Tongue (tissue), 3 donors: ENCODE measurements at places on chromosomes 2 and 18.

DNA sequence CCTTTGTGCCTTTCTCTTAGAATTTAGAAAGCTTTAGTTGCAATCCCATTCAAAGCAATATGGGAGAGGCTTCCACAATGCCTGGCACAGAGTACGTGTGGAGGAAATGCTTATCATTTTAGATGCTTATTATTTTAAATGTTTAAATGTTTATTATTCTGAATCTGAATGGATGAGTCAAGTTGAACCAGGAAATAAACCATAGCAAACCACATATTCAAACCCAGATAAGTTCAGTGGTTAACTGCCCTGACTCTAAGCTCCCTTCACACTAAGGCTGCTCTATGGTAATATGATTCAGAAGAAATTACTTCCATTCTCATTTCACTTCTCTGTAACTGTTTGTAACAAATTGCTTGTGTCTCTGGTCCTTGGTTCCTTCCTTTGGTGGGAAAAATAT, 5.2 kb upstream of the PPP4R1 start:
- DNase-seq: no peak

DNA sequence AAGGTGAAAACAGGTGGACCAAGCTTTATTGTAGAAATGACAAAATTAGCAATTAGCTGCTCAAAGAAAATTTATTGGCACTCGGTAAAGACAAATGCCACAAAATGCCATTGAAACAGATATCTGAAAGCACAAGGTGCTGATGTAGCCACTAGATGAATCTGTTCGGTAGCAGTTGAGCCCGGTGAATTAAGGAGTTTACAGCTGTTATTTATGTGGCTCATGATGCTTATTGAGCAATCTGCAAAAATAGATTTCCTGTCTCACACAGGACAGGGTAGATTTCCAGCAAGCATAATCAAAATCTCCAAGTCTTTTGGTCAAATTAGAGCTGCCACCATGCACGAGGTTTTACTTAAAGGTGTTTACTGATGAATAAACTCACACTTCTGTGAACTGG, 182.2 kb downstream of the PPP1R1C start:
- no peak for DNase-seq

- no peak for DNase-seq
Measured at GRCh38 chr2:30115981-30116285, 30.9 kb upstream of the YPEL5 start.

GRCh38 chr18:38993342-38993741, 1427.7 kb upstream of the CELF4 start:
- DNase-seq: no peak

GRCh38 chr18:4143585-4143984, 311.5 kb downstream of the DLGAP1 start:
- no peak for DNase-seq

- no peak for DNase-seq
Measured at GRCh38 chr2:7530001-7530400, 612.8 kb downstream of the RNF144A start.

GRCh38 chr18:23406271-23406787, 46.8 kb upstream of the RIOK3 start:
- no peak for DNase-seq

DNA sequence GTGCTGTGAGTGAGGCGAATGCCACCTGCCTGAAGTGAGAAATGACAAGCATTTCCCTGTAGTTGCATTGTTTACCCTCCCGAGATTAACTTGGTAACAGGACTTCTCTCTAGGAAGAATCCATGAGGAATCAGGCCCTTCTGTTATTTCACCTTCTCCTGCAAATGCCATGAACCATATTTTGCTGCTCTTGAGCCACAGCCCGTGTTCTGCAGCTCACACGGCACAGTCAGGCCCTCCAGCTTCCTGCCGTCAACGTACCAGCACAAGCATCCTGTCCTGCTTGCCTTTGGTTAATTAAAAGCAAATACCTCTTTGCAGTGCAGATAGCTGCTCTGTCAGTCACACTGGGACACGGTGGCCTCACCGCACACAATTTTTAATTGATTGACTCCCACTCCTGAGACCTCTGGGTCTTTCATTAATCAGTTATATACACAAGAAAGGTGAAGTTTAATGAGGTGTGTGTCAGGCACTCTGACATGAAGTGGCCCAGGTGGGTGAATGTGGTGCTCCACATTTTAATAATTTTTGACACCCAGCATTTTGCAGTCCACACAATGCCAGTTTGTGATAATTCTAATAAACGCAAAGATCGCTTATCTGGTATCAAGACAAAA, 95.3 kb upstream of the ASB18 start:
- DNase-seq: no peak

DNA sequence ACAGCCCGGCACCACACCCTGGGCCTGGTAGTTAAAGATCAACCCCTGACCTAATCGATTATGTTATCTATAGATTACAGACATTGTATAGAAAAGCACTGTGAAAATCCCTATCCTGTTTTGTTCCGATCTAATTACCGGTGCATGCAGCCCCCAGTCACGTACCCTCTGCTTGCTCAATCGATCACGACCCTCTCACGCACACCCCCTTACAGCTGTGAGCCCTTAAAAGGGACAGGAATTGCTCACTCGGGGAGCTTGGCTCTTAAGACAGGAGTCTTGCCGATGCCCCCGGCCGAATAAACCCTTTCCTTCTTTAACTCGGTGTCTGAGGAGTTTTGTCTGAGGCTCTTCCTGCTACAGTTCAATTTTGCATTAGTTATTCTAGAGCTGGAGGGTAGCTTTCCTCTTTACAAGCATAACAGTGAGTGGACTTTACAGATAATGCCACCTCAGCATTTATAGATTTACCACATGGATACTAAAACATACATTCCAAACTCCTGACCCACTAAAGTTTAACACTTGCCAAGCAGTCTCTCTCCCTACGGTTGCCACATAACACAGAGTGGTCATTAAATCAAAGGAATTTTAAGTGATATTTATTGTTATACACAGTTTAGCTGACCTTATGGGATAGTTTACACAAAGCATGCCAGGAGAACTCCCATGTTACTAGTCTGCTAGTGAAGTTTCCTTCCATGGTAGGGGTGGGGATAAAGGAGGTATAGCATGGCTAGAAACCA, 101.0 kb downstream of the EVA1A start:
- no peak for DNase-seq

- no peak for DNase-seq
Measured at GRCh38 chr2:11568436-11568835, 34.6 kb downstream of the GREB1 start.

GRCh38 chr2:219309278-219309677, at the start of gene PTPRN:
Gene PTPRN, minus strand, starts transcription at chr2:219309401. Its CDS starts 69 bp downstream, at chr2:219309332.
- DNase-seq: no peak

- DNase-seq: no peak
Measured at GRCh38 chr2:171389325-171389724, 44.5 kb downstream of the METTL8 start.

- DNase-seq: no peak
Measured at GRCh38 chr2:84882414-84882738, 1.5 kb upstream of the TRABD2A start.

GRCh38 chr2:30636311-30636710, 170.9 kb downstream of the CAPN13 start:
- no peak for DNase-seq

DNA sequence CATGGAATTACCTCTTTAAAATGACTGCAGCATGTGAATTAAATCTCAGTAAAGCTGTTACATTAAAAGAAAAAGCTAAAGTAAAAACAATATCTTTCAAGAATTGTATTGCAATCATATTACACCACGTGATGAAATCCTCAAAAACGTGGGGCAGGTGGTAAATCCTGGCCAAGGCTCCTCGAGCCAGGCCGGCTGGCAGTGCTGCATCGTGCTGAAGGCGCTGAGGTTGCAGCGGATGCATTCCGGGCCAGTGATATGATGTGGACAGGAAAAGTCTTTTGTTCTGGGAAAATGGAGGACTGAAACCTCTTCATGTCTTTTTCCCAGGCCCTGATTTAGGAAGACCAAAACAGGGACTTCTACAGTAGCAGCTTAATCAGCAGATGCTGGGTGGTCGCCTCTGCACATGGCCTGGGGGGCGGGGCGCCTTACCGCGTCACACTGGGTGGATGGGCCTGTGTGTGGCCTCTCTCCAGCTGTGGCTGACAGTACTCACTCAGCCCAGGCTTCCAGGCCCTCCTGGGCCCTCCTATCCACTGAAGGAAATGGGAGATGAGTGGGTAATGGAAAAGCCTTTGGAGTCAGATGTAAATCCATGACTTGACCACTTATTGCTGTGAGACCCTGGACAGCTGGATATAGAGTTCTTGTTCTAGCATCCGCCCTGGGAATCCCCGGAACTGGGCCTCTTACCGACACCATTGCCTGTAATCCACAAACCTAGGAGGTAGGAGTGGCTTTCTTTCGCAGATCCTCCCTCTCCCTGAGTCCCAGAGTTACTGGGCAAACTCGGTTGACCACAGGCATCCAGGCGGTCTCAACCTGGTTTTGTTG, 45.1 kb downstream of the PROC start:
- peak; percentile 86 for DNase-seq

DNA sequence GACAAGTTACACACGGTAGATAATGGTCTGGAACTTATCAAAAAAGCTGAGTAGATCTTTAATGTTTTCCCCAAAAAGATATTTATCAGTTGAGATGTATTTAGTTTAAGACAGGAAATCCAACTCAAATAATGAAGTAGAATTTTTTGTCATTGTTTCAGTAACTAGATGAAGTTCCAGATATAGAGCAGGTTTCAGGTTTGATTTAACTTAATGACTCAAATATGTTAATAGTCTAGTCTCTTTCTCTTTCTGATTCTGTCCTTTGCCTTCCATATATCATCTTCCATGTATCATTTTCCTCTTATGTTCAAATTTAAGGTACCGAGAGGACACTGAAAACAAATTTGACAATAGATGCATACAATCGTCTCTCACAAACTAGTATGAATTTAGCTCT, 23.6 kb upstream of the DOCK10 start:
- DNase-seq: no peak

DNA sequence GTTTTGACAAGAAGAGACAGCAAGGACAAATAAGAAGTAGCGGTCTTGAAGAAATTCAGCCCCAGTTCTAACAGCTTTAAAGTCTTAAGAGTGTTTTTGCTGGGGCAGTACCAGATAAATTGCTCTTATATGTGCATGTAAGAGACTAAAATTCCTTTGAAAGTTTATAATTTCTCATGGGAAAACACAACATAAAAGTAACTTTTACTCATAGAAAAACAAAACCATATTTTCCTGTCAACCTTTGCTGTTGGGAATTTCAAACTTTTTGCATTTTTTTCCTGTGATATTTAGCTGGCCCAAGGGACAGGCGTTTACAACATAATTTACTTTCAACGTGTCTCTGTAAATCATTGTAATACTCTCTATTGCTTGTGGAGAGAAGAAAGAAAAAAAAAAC, 767.8 kb upstream of the ZEB2 start:
- DNase-seq: no peak

GRCh38 chr2:46239847-46240181, 57.4 kb upstream of the EPAS1 start:
- DNase-seq: no peak

DNA sequence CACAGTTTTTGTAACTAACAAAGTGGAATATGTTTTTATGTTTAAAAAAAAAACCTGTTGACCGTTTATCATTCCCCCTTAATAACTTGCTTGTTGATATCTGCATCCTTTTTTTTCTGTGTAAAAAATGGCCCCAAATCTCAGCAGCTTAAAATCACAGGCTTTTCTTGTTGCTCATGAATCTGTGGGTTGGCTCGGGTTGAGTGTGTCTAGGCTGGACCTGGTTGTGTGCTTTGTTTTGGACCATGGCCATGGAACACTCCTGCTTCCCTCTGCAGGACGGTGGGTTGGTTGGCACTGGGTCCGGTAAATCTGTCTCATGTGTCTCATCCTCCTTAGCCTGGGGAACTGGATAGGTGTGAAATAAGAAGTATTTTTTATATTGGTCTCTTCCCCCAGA, 139.0 kb upstream of the LINC00305 start:
- DNase-seq: no peak

GRCh38 chr2:24304631-24305030, 55.7 kb downstream of the ITSN2 start:
- peak; percentile 42 for DNase-seq

DNA sequence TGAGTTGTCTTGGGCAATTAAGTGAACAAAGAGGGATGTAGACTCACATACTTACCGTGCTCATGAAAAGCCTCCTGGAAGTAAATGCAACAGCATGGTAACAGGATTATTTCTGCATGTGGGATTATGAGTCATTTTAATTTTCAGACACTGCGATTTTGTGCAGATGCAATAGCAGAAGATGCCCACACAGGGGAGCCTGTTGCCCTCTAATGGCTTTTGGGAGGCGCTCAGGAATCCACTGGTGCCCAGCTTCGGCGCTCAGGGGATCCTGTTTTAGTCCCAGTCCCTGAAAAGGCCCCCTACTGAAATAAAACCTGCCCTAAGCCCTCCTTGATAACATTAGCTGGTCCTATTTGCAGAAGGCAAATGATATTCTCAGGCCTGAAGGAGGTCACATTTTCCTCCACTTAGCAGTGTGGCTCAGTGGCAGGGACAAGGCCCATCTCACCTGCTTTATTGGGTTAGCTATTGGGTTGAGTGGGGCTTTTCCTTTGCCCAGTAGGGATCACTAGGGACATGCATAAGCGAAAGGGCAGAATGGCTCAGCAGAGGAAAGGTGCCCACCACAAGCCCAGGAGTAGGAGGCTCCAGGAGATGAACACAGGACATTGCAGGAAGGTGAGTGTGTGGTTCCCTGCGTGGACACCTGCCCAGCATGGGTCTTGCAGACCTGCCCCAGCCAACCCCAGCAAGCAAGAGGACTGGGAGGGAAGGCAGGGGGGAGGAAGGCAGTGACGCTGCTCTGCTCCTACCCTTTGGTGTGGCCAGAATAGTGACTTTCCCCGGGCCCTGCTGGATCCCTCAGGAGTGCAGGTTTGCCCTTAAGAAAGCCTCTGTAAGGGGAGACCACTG, 26.5 kb upstream of the KCNS3 start:
- peak; percentile 82 for DNase-seq

- DNase-seq: peak; percentile 94
Measured at GRCh38 chr2:175854665-175855064, 147.4 kb downstream of the LNPK start.

GRCh38 chr18:47036298-47036874, 965 bp upstream of the ELOA2 start:
- peak; percentile 37 for DNase-seq

DNA sequence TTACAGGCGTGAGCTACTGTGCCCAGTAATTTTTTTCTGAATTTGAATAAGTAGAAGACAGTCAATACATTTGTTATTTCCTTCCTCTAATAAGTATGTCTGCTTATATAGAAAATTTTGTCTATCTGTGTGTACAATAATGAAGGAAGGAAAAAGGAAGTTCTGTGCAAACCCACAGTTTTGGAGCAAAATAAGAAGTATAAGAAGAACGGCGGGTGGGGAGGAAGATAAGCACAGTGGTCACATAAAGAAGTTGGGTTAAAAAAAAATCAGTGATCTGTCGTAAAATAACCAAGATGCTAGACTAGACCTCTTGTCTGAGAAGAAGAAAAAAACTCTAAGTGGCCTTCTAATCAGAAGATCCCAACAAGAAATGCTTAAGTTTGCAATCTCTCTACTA, 20.2 kb downstream of the MGAT4A start:
- DNase-seq: no peak

DNA sequence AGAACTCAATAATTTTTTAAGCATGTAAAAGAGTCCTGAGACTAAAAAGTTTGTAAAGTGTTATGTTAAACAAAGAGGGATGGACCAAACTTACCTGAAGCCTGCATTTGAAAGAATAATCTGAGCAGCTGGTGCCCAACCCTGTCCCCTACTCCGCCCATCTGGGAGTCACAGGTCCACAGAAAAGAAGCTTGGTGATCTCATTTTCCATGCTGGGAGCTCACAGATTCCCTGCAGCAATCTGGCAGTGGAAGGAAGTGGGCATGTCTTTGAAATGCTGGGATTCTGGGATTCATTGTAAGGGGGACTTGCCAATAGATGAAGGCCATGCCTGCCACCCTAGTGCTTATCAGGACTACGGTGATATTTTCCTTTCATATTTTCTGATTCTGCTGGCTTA, 17.9 kb downstream of the CDH2 start:
- DNase-seq: no peak
